ENCODE measurements at places on chromosomes 5 and 9.

GRCh38 chr5:36397901-36398536, 96.3 kb upstream of the RANBP3L start:
- no peak for DNase-seq

GRCh38 chr5:112126982-112127381, 292.1 kb downstream of the EPB41L4A start:
- no peak for DNase-seq

DNA sequence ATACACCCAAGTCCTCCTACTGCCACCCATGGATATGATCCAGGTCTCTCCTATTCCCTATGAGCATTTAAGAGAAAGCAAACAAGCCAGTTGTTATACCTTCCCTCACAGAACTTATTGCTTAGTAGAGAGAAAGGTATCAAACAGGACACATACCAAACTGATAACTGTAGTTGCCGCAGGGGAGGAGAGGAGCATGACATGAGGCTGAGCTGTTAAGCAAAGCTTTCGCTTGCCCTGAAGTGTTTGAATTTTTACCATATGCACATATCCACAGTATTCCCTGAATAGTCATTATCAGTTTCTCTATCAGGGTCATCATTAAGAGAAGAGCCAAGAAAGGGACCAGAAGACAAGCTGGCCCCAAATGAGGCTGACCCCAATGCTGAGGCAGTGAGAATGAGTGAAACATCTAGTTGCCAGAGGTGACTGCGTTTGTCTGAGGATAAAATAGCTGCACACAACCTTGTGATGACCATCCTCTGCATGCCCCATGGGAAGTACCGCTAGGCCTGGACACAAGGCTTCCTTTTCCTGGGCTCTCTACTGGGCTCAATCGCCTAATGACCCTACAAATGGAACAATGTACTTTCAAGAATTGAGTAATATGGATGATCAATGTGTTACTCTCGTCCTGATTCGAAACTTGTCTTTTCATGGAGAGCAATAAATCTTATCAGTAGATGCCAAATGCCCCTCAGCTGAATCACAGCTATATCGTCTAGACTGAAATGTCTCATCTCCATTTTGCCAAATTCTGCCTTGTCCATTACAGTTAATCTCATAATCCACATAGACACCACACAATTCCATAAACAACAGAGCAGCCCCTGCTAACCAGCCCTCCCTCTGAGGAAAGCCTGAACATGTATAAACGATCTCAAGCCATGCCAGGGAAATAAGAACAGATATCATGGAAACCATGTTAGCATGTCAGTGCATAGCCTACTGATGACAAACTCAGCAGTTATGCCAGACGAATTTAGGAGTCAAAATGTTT, 4.3 kb upstream of the IFNK start:
- no peak for DNase-seq

GRCh38 chr5:158923799-158924551, 175.7 kb downstream of the EBF1 start:
- DNase-seq = no peak

- DNase-seq = no peak
Observed at GRCh38 chr5:149216496-149216895, 55.2 kb upstream of the AFAP1L1 start.

GRCh38 chr5:119655061-119655460, 25.7 kb downstream of the FAM170A start:
- DNase-seq = no peak

- DNase-seq = no peak
Observed at GRCh38 chr9:126521089-126521488, 92.6 kb upstream of the LMX1B start.

GRCh38 chr9:98192503-98193335, at the start of gene CORO2A:
Gene CORO2A, minus strand, starts transcription at chr9:98192637. Its CDS starts 34,977 bp downstream, at chr9:98157660.
- peak; percentile 68 for DNase-seq

DNA sequence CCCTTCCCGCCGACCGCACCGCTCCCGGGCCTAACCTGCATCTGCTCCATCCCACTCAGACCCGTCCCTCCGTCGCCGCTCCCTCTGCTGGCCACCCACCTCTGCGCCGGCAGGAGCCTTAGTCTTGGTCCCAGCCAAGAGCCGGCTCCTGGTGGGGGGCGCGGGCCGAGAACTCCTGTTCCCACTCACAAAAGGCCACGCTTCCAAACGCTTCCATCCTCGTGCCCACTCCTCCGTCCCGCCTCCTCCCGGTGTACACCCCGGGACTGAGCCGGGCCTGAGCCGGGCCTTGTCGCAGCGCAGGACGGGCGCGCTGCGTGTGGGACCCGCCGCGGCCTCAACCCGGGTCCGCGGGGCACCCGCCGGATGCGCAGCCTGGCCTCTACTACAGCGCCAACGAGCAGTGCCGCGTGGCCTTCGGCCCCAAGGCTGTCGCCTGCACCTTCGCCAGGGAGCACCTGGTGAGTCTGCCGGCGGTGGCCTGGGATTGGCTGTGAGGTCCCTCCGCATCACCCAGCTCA, 7.5 kb downstream of the ADAMTS13 start:
- no peak for DNase-seq

- peak; percentile 7 for DNase-seq
Observed at GRCh38 chr5:65774346-65774745, 52.3 kb downstream of the NLN start.

DNA sequence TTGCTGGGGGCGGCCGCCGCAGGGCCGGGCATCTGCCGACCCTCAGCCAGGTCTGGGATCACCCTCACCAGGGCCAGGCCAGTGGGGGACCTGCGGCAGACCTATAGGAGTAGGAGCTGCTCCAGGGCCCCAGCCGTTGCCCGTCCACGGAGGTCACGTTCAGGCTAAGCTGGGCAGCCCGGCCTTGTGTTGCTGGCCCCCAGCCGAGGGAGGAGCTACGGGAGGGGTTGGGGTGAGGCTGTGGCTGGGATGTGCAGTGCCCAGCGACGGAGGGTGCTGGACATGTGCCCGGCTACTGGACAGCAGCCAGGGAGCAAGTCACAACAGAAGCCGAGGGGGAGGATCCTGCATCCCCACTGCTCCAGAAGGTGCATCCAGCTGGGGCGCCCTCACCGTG, 39.6 kb upstream of the SLC6A19 start:
- DNase-seq = no peak

DNA sequence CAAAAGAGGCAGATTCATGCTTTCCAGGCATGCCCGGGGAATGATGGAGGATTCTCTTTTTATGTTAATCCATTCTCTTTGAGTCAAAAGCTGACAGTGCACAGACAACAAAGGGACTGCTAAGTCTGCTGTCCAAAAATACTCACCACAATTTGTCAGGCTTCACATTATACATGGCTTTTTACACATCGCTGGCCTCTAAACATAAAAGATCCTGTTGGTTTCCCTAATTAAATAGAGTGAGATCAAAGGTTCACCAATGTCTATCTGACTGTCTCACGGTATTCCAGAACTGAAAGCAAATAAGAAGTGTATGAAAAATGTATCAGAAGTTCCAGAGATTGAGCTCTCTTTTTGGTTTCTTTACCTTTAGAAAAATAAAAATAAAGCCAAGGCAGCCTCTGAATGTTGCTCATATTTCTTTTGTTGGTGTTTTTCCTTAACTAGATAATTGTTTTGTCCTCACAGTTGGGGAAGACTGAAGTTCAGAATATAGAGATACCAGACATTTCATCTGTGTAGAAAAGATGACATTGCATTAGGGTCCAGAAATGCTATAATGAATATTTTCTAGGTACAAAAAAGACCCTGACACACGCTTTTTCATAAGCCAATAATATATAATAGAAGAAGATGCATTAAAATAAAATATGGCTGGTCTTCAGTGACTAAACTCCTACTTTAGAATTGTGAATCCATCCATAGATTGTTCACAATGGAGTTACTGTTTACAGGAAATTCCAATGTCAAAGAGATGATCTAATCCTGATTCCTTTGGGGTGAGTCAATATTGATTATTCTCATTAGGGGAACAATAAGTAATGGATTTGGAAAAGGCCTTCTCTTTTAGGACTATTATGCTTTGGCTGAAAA, 688.2 kb upstream of the CDH6 start:
- no peak for DNase-seq

DNA sequence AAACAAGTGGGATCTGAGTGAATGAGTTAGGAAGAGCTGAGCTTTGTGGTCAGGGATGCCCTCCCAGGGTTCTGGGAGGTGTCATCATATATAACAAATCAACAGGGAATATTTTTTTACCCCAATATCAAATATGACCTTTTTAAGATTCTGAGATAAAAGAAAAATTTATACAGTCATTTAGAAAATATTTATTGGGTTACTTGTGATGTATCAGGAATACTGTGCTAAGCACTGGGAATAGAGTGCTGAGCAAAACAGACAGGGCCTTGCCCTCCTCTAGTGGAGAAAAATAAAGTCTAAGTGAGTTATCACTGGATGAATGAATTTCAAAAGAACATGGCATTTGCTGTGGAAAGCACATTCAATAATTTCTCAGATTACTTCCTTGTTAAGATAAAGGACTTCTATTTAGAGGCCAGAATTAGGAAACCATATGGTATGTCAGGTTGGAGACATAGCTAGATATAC, 102.9 kb downstream of the BOD1 start:
- DNase-seq = no peak

DNA sequence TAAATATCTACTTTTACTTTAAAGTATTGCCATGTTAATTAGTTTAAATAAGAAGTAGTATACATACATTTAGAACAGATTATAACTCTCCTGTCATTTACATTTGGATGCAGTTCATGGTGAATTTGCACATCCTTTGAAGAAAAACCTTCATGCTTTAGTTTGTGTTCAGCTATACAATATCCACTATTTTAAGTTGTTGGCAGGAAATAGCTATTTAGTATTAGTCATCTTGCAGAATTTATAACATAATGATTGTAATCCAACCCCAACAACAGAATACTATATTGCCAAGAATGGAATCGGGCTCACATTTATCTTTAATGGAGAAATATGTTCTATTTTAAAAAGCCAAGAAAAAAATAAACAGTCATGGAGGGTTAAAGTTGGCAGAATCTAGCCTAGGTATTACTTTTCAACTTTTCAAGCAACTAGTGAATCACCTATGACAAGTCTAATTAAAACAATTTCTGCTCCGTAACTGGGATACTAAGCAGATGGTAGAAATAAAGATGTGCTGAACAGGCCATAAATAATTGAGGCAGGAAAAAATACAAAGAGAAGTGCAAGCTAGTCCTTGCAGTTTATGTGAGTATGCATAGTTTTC, 1170.6 kb upstream of the NUDT12 start:
- DNase-seq = no peak

GRCh38 chr5:143605403-143606005, 202.0 kb upstream of the NR3C1 start:
- DNase-seq = peak; percentile 22

GRCh38 chr5:159198063-159199036, 11.0 kb downstream of the RNF145 start:
- peak; percentile 40 for DNase-seq

DNA sequence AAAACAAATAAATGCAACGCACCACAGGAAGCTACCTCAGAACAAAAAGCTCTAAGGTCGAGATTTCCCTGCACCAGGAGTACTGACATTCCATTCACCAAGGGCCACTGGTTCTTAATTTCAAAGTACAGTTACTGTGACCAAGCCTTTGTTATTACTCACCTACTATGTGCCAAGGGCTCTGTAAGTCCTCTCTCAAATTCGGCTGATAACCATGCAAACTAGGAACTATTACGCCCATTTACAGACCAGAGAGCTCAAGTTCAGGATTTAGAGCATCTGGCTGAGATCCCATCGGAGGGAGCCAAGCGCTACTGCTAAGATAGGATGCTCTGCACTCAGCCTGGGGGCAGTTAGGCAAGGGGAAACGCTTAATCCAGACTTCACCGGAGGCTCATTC, 5.6 kb downstream of the MYO10 start:
- DNase-seq = no peak

DNA sequence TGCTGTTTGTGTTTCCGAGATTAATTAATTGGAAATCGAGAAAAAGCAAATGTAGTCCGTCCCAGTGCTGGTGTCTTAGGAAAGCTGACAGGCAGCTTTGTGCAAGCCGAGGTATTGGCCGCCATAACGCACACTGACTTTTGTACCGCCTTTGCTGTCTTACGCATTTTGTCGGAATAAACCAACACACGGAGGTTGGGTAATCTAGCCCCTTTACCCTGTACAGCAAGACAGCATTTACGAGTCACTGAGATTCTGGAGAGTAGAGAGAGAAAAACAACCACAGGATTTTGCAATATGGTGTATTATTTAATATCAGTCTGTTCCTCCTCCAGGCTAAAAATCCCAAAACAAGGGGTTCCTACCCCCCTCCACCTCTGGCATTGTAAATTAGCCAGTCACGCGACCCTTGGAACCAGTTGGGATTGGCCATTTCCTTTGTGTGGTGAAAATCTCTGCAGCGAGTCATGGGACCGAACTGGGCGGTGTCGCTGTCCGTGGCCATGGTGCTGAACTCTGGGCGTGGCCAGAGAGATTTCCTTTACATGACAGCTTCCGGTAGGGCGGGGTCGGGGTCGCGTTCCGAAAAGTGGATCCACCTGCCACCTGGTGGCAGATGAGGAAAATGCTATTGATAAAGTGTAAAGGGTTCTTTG, 10.3 kb upstream of the PCDHB1 start:
- DNase-seq = peak; percentile 43

DNA sequence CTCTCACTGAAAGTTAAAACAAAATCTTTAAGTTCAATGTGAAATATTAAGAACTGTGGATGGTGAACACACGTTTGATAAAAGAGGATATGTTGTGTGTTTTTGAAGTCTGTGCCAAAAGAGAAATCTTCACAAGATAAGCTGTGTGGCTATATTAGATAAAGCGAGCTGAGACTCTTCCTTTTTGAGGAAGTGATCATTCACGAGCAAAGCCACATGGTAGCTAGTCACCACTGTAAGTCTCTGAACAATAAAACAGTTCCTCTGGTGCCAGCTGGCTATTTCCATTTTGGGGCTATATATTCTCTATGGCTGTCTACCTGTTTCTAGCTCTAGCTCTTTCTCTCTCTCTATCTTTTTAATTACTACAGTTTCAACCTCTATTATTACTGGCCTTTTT, 1849.2 kb upstream of the C9orf72 start:
- no peak for DNase-seq

GRCh38 chr5:95520206-95520605, 34.6 kb downstream of the SKIC3 start:
- DNase-seq = no peak

GRCh38 chr5:122863240-122863639, 17.8 kb downstream of the SNX24 start:
- no peak for DNase-seq

Data from CD4-positive, alpha-beta T cell treated with Interleukin-15 for 4 hours (primary cell).